ENCODE measurements at places on chromosomes 3 and 15. TPM values are rescaled to one million over a fixed set of nuclear protein-coding genes. Genes with fewer than 3 reads are reported as not detected.

- no peaks in the 10 kb centered on the region for H3K36me3 ChIP-seq
- H3K27ac ChIP-seq: peak overlapping the region; percentile 81
- DNase-seq: no peak
- peaks cover 43% of the 10 kb centered on the region for H3K4me1 ChIP-seq
- H3K4me3 ChIP-seq: no peak overlapping the region
- H3K27me3 ChIP-seq: no peaks in the 10 kb centered on the region
These were observed 70.2 kb downstream of the EFCAB12 start for GRCh38 chr3:129358177-129358771.

DNA sequence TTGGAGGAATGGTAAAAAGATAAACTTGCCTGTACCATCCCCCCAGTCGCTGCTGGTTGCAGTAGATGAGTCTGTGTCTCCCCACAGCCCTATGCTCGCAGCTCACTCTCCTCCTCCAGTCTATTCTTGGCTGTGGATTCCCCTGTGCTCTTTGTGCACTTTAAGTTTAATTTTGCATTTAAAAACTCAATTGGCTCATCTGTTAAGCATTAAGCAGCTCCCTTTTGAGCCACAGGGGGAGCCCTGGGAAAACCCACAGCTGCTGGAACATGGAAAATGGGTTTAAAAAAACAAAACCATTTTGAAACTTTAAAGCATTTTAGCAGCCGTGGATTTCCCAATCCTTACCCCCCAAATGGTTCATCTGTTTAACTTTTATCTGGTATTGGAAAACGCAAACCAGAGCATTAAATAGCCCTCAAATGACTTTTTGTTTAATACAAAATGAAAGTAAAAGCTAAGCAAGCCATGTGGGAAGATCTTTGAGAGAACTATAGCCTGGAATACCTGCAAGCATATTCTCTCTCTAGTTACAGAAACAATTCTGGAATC is 536.9 kb downstream of the ZIC1 start:
- no peak overlapping the region for H3K4me3 ChIP-seq
- no peaks in the 10 kb centered on the region for H3K27me3 ChIP-seq
- H3K4me1 ChIP-seq: peaks cover 4% of the 10 kb centered on the region
- H3K36me3 ChIP-seq: no peaks in the 10 kb centered on the region
- DNase-seq: peak; percentile 43

The IQCH gene
- total RNA-seq: 8.0 TPM

The SH2D7 gene
- not detected for total RNA-seq

The CLDN16 gene
- 0.18 TPM for total RNA-seq

DNA sequence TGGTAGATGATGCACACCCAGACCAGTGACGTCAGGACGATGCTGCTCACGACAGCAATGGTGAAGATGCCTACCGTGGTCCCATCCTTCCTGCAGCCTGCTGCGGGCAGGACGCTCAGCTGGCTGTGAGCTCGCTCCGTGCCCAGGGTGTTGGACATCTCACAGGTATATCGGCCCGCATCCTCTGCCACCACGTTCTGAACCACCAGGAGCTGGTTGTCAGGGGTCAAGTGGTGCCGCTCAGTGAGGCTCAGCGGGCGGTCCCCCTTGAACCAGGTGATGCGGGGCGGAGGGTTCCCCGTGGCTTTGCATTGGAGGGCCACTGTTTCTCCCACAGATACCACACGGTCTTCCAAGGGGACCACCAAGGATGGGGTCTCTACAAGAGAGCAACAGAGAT is 117.8 kb downstream of the LRIG1 start:
- H3K4me1 ChIP-seq: peaks cover 2% of the 10 kb centered on the region
- DNase-seq: no peak
- peaks cover 43% of the 10 kb centered on the region for H3K36me3 ChIP-seq
- no peak overlapping the region for H3K27ac ChIP-seq
- H3K27me3 ChIP-seq: no peaks in the 10 kb centered on the region

The COLQ gene
- 4.5 TPM for total RNA-seq

GRCh38 chr15:40314723-40315276 is 7.1 kb upstream of the PLCB2 start:
- H3K27ac ChIP-seq: no peak overlapping the region
- H3K27me3 ChIP-seq: peaks cover 6% of the 10 kb centered on the region
- peaks cover 15% of the 10 kb centered on the region for H3K4me1 ChIP-seq
- H3K36me3 ChIP-seq: no peaks in the 10 kb centered on the region

GRCh38 chr3:14505803-14506500 is 34.2 kb downstream of the GRIP2 start:
- no peaks in the 10 kb centered on the region for H3K27me3 ChIP-seq
- H3K4me1 ChIP-seq: no peaks in the 10 kb centered on the region
- DNase-seq: no peak
- no peaks in the 10 kb centered on the region for H3K36me3 ChIP-seq
- H3K27ac ChIP-seq: no peak overlapping the region
- no peak overlapping the region for H3K4me3 ChIP-seq

DNA sequence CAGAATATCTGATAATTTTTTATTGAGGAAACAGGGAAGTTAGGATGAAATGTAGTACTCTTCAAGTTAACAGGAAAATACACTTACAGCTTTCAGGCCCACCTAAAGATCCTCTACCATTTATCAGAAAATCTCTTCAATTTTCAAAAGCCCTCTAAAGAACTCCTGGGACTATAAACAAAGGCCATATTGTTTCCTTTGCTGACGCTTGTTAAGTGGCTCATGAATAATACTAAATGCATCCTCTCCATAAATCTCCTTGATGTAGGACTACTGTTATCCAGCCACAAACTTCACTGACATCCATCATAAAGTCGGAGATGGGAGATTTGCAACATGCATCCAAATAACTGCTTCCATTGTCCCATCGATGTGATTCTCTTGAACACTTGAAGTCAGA is 326.5 kb downstream of the ZIC1 start:
- no peaks in the 10 kb centered on the region for H3K36me3 ChIP-seq
- no peak for DNase-seq
- H3K27me3 ChIP-seq: no peaks in the 10 kb centered on the region
- H3K27ac ChIP-seq: no peak overlapping the region

The HES1 gene
- 43.2 TPM for total RNA-seq

GRCh38 chr3:152155246-152156020 is 113.3 kb upstream of the MBNL1 start:
- peaks cover 17% of the 10 kb centered on the region for H3K4me1 ChIP-seq
- DNase-seq: peak; percentile 7
- H3K27ac ChIP-seq: no peak overlapping the region
- no peaks in the 10 kb centered on the region for H3K27me3 ChIP-seq

The CHRNA3 gene
- 2.9 TPM for total RNA-seq

- H3K4me3 ChIP-seq: no peak overlapping the region
- no peaks in the 10 kb centered on the region for H3K27me3 ChIP-seq
- DNase-seq: peak; percentile 87
- H3K4me1 ChIP-seq: no peaks in the 10 kb centered on the region
These were observed 62.5 kb upstream of the LIPC start for GRCh38 chr15:58369261-58369701.

The THAP10 gene
- 4.6 TPM for total RNA-seq

The CILP gene
- total RNA-seq: 0.32 TPM

DNA sequence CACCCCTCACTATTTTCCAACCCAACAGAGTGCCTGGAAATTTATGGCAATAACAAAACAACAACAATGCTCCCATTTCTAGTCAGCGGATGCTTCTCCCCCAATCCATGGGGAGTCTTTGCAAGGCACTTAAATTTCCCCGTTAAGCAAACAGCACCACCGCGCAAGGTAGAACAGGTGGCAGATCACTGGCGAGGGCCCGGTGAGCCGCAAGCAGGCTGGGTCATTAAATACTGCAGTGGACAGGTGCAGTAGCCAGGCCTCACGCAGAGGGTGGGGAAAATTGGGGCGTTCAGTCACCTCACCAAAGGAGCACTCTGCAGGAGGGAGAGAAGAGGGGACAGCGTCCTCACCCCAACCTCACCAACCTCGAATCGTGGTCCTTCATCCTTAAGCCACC is 147.5 kb downstream of the NTRK3 start:
- H3K27ac ChIP-seq: no peak overlapping the region
- DNase-seq: no peak
- H3K4me3 ChIP-seq: no peak overlapping the region
- no peaks in the 10 kb centered on the region for H3K27me3 ChIP-seq
- no peaks in the 10 kb centered on the region for H3K36me3 ChIP-seq

The ROBO2 gene
- 47.1 TPM for total RNA-seq

DNA sequence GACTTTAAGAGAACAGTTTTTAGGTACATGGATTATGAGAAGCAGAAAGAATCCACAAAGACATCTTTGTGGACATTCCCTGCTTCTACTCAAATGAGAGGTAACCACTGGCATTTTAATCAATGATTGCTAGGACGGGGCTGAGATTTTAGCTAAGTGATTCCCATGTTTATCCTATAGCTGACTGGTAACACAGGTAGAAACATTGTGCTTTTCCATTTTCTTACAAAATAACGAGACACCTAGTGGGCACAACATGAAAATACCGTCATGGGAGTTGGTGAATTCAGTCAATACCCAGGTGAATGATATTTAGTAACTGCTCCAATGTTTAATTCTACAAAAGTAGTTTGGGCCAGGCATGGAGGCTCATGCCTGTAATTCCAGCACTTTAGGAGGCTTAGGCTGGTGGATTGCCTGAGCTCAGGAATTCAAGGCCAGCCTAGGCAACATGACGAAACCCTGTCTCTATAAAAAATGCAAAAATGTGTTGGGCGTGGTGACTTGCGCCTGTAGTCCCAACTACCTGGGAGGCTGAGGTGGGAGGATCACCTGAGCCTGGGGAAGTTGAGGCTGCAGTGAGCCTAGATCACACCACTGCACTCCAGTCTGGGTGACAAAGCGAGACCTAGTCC is 37.2 kb upstream of the DENND4A start:
- no peak overlapping the region for H3K4me3 ChIP-seq
- peak; percentile 45 for DNase-seq
- H3K4me1 ChIP-seq: peaks cover 19% of the 10 kb centered on the region
